CD4-positive, alpha-beta T cell treated with Interleukin-15 for 1 hour (primary cell): ENCODE measurements at places on chromosomes 3 and 15.

- DNase-seq: no peak
These were observed 4.9 kb upstream of the TMEM212 start for GRCh38 chr3:171838218-171838720.

- no peak for DNase-seq
These were observed 92.6 kb downstream of the SLCO3A1 start for GRCh38 chr15:91946075-91946474.

- no peak for DNase-seq
These were observed 177.5 kb upstream of the PFN2 start for GRCh38 chr3:150148227-150148626.

DNA sequence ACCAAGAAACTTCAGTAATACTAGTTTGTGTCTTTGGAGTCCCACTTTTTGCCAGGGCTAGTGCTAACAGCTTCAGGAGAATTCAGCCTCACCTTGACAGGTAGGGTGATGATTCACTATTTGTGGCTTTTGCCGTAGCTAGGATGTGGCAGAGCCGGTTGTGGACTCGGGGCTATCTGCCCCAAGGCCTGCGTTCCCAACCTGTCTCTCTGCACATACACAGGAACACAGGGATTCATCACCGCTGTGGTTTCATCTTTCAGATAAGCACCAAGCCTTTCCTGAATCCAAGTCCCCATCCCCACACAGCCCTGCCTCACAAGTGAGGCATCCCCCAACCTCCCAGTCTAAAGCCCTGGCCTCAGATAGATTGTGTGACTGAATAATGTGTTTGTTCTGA lies 45.2 kb upstream of the POLG start:
- DNase-seq: no peak

GRCh38 chr15:63294359-63294758 lies 17.0 kb downstream of the APH1B start:
- DNase-seq: no peak

- DNase-seq: no peak
These were observed 47.0 kb downstream of the RPLP1 start for GRCh38 chr15:69499521-69500211.
